ENCODE measurements at places on chromosomes 4 and X. TPM values are rescaled to one million over a fixed set of nuclear protein-coding genes. Genes with fewer than 3 reads are reported as not detected.
A peak's percentile ranks its signal among the peaks of the same experiment; 100 is the strongest.

- peak; percentile 46 for DNase-seq
These were observed 116.8 kb upstream of the SHISA3 start for GRCh38 chr4:42280327-42281095.

Gene SLC49A3
- total RNA-seq: 7.7 TPM

DNA sequence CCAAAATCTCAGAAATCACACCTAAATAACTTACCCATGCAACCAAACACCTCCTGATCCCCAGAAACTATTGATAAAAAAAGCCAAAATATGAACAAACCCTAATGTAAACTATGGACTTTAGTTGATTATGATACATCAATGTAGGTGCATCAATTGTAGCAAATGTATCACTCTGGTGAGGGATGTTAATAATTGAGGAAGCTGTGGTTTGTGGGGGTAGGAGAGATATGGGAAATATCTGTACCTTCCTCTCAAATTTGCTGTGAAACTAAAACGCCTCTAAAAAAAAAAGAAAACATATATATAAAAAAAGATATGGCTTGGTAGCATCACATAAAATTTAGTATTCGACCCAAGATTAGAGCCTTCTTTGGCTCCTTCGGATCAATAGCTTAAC, 144.3 kb upstream of the CPEB2 start:
- no peak for DNase-seq

Gene HS3ST1
- total RNA-seq: 1.3 TPM

Gene SYTL5
- under 0.01 TPM for total RNA-seq

- DNase-seq: peak; percentile 65
These were observed at the start of gene PKD2 for GRCh38 chr4:88007304-88008121. Gene PKD2, plus strand, starts transcription at chr4:88007635. Its CDS starts 99 bp downstream, at chr4:88007734.

Gene RRH
- total RNA-seq: not detected

DNA sequence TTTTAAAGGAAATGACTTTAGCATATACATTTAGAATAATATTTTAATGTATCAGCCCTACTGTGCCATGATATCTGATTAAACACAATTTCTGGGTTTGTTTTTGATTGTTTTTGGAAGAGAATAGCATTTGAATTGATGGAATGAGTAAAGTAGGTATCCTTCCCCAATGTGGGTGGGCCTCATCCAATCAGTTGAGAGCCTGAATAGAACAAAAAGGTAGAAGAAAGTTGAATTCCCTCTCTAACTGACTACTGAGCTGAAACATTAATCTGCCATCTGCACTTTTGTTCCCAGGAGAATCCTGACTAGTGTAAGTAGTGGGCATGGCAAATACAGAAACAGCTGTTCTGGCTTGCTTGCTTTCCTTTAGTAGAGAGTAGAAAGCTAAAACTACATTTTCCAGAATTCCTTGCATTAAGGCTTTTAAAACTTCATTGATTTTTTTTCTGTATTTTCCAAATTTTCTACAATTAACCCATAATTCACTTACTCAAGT, 9.7 kb upstream of the SEC24D start:
- no peak for DNase-seq

- DNase-seq: no peak
These were observed 247.6 kb downstream of the DCLK2 start for GRCh38 chr4:150325872-150326271.

Gene TEX13B
- total RNA-seq: not detected

Gene MAGEA6
- not detected for total RNA-seq

Gene MAGEA11
- total RNA-seq: under 0.01 TPM

Gene CENPE
- total RNA-seq: 1.8 TPM

GRCh38 chrX:39249999-39250398, 448.7 kb downstream of the MID1IP1 start:
- DNase-seq: no peak

Gene FAM241A
- 8.1 TPM for total RNA-seq

Gene DKK2
- total RNA-seq: under 0.01 TPM

- peak; percentile 74 for DNase-seq
These were observed 23.8 kb upstream of the ARHGAP10 start for GRCh38 chr4:147707892-147708672.

Gene CUL4B
- 30.8 TPM for total RNA-seq

- DNase-seq: peak; percentile 6
These were observed 2.5 kb upstream of the BRWD3 start for GRCh38 chrX:80812176-80812575.

DNA sequence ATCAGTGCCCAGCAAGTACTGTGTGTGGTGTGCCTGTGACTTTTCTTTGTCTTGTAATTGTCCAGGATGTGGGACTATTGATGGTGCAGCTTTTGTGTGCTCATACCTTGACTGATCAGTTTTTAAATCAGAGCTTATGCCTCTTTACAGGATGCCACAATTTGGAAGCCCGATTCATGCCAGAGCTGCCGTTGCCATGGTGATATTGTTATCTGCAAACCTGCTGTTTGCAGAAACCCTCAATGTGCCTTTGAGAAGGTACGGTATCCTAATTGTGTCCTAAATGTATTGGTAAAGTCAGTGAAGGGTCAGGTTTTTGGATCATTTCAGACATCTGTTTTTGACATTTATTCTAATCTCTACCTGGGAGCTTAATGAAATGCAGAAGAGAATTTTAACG, 180.2 kb downstream of the FRAS1 start:
- no peak for DNase-seq

GRCh38 chr4:152903658-152904057, 32.5 kb upstream of the FHDC1 start:
- no peak for DNase-seq

- DNase-seq: no peak
These were observed 145.1 kb downstream of the BEND2 start for GRCh38 chrX:18075603-18076002.

DNA sequence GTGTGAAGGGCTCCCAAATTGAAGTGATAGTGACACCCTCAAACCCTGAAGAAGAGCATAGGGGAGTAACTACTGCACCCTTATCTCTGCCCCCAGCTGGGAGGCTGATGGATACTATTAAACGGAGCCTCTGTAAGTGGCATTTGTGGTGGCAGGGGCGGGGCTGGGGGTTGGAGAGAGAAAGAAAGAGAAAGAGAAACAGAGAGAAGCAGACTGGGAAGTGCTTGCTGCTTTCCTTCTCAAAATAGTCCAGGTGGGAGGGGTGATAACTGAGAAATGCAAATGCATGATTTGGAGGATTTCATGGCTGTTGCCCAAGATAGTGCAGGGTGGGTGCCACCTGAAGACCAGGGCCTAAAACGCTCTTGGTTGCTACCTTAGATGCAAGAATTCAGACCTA, 253.5 kb upstream of the GATB start:
- no peak for DNase-seq

Gene GAGE13
- total RNA-seq: not detected

Gene MAGEA4
- total RNA-seq: not detected

Gene PASD1
- total RNA-seq: not detected

DNA sequence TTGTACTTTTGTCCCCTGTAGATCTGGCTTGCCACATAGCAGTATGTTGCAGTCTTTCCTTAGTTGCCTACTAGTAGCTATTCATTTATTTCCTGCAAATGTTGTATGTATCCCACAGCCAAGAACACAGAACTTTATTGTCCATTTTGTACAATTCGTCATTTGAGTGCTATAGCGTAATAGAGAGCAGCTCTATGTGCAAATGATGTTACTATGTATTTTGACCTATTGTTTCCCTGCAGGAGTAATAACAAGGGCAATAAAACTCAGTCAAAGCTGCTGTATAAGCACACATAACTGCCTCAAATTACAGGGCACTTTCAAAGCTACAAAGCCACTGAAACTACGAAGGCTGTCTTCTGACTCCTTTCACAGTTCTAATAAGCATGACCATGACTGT, 48.1 kb downstream of the NRK start:
- no peak for DNase-seq

Gene F8A3
- total RNA-seq: 0.44 TPM

- no peak for DNase-seq
These were observed 135.9 kb downstream of the SCLT1 start for GRCh38 chr4:128957459-128957858.

Gene ANXA10
- 0.99 TPM for total RNA-seq

GRCh38 chr4:144363890-144364289, 223.4 kb upstream of the GYPA start:
- DNase-seq: no peak

Gene TLR6
- under 0.01 TPM for total RNA-seq

DNA sequence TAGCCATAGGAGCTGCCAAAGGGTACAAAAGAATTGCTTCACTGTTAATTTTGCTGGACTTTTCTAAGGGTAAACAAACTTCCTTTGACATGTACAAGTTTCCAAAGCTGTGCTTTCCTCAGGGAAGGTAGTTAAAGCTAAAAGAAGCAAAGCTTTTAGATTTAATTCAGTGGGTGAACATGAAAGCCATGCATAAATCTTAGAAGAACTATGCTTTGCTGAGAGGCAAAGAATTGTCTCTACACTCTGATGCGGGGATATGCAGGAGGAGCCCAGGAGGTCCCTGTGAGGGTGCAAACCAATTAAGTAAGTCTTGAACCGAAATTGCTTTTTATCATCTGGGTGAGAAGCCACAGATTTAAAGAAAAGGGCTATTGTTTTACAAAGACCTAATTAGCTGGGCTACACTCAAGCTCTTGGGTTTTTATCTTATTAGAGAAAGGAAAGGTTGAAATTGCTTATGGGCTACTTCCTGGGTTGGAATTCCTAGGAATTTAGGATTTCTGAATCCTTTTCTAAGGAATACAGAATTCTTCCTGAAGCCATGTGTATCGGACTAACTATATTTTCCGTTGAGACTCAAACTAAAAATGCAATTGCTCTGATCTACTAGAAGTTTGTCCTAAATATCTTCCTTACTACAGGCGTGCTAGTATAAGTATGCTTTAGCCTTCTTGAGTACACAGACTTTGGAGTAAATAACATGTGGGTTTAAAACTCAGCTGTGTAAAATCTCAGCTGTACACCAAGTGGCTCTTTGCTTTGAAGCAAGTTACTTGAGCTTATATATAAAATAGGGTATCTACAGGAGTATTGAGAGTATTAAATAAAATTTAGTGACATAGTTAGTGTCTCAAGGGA, 188.4 kb upstream of the ANK2 start:
- DNase-seq: no peak

Gene UNC5C
- under 0.01 TPM for total RNA-seq

Gene NCAPG
- 4.0 TPM for total RNA-seq

- no peak for DNase-seq
These were observed 242.7 kb downstream of the PPP1R2C start for GRCh38 chrX:42535233-42535632.

DNA sequence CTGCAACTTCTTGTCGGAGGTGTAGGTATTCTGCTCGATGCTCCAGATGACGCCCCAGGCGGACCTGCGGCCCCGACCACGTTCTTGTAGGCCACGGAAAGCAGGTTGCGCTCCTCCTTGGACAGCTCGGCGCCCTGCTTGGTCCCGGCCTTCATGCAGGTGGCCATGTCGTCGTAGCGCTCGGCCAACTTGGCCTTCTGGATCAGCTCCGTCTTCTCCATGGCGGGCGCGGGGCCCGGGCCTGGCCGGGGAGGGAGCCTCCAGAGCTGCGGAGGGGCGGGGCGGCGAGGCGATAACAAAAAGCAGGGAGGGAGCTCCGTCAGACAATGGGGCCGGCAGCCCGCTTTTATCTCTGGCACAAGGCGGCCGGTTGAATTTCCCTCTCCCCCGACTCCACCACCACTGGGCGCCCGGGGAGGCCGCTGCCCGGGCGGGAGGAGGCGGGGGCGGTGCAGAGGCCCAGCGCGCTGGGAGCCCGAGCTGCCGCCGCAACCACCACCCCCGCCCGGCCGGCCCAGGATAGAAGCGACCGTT, 28.3 kb upstream of the DRP2 start:
- DNase-seq: peak; percentile 2
